Lower leg skin (tissue), 4 donors: ENCODE measurements at places on chromosomes 7 and 10.
A peak's percentile ranks its signal among the peaks of the same experiment; 100 is the strongest.

DNA sequence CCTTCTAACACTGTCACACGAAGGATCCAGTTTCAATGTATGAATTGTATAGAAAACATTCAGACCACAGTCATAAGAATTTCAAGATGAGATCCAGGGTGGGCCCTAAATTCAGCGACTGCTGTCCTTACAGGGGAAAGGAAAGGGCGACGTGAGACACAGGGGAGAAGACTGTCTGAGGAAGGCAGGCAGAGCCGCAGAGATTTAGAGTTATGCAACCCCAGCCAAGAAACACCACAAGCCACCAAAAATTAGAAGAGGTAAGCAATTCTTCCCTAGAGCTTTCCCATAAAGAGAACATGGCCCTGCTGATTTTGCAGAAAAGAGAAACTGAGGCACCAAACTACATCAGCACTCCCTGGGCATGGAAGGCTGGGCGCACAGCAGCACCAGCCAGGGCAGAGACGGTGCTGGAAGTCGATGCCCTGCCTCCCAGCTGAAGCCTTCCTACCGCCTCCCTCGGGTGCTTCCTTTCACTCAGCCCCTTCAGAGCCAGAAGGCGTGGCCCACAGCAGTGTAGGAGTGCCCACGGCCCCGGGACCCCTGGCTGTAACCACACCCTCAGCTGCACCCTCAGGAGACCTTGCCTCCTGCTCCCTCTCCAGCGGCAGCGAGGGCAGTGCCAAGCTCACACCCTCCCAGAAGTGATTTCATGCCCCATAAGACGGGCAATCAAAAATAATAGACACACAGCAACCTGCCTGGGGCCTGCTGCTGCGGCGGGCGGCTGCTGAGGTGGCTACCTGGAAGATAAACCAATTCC, 81.0 kb upstream of the LRRC4 start:
- DNase-seq = no peak

GRCh38 chr7:134450294-134451000, 8.5 kb downstream of the AKR1B1 start:
- no peak for DNase-seq

DNA sequence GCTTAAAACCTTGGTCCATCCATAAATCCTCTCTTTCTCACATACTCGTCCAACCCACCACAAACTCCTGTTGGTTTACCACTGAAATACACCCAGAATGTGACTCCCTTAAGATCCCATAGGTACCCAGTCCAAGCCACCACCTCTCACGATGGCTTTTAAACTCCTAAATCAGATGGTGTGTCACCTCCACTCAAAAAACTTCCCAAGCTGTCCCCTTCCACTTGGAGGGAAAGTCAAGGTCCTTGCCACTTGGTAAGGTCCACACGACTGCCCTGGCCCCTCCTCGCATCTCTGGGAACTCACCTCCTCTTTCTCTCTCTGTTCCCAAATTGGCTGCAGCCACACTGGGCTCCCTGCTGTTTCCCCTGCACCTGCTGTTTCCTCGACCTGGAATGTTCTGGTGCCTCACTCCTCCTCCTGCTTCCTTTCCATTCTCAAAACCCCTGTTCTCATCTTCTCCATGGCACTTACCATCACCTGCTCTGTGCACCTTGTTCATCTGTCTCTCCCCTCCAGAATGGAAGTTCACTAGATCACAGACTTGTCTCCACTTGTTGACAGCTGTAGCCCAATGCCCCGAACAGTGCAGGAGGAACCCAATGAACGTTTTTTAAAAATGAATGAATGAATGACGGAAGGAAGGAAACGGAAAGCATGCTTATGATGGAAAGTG, 23.0 kb downstream of the ZFAND2A start:
- no peak for DNase-seq

DNA sequence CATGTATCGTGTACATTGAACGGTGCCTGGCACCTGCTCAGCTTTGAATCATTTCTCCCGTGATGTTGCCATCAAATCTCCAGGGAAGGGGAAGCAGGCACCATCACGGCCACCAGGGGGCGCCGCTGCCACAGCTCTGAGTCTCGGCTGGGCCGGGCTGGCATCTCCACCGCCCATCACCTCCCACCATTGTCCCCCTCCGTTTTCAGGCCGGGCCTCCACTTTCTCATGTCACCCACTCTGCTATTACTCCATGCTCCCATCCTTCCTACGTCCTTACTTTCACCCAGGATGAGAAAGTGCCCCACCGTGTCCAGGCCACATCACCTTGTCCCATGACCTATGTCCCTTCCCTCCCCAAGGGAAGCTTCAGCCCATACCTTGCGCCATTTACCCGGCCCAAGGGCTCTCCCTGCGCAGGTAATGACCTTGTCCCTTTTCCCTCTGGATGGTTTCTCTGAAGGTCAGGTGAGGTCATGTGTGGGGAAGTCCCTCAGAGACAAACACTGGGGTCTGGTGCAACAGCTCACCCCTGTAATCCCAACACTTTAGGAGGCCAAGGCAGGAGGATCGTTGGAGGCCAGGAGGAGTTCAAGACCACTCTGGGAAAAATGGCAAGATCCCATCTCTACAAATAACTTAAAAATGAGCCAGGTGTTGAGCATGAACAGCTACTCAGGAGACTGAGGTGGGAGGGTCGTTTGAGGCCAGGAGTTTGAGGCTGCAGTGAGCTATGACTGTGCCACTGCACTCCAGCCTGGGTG, 31.8 kb upstream of the OCM2 start:
- DNase-seq = peak; percentile 95

DNA sequence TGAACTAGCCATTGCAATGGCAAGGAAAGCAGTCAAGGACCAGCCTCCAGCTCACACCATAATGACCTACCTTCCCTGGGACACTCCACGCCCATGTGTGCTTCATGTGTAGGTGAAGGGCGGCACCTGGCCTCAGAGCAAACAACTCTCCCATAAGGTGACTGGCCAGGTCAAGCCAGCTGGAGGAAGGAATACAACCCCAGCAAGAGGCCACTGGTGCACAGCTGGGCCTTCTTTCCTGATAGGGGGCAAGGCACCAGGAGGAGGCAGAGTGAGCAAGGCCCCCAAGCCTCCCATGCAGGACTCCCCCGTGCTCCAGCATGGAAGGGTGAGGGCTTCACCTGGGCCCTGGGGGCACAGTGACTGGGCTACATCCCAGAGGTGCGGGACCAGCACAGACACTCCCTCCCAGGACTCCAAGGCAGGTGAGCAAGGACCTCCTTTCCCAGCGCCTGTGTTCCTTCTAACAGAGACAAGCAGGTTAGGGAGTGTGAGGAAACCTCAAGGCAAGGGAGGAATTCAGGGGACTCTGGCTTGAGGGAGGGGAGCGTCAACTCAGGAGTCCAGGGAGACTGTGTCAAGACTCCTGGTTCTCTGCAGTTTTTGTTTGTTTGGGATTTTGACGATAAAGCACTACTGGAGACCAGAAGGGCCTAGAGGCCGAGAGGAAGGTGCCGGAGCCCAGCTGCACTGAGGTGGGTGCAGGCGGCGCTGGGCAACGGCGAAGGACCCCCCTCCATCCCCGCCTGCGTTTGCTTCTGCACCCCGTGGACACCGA, 1.7 kb downstream of the PTPRN2 start:
- no peak for DNase-seq

- DNase-seq = no peak
These were observed 442.3 kb upstream of the ZMIZ1 start for GRCh38 chr10:78626471-78626870.

- DNase-seq = no peak
These were observed 158.6 kb downstream of the CREB5 start for GRCh38 chr7:28570970-28571288.

- no peak for DNase-seq
These were observed 271.9 kb downstream of the ADARB2 start for GRCh38 chr10:1465418-1465911.

GRCh38 chr7:108009873-108010272, 6.9 kb upstream of the LAMB1 start:
- DNase-seq = no peak

DNA sequence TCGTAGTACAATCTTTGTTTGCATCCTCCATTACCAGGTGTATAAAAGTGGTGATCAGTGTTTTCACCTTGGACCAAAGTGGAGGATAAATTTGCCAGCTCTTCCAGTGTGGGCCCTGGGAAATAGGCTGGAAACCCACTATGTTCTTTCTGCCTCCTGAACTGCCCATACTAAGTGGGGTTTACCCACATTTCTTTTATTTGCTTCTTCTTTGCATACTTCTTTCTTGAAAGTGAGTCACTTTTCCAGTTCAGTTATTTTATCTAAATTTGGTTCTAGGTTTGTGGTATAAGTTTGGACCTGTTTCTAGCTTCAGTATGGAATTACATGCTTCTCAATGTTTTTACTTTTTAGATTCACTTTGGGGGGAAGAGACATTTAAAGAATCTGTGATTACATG, 126.2 kb upstream of the ACBD5 start:
- DNase-seq = no peak

DNA sequence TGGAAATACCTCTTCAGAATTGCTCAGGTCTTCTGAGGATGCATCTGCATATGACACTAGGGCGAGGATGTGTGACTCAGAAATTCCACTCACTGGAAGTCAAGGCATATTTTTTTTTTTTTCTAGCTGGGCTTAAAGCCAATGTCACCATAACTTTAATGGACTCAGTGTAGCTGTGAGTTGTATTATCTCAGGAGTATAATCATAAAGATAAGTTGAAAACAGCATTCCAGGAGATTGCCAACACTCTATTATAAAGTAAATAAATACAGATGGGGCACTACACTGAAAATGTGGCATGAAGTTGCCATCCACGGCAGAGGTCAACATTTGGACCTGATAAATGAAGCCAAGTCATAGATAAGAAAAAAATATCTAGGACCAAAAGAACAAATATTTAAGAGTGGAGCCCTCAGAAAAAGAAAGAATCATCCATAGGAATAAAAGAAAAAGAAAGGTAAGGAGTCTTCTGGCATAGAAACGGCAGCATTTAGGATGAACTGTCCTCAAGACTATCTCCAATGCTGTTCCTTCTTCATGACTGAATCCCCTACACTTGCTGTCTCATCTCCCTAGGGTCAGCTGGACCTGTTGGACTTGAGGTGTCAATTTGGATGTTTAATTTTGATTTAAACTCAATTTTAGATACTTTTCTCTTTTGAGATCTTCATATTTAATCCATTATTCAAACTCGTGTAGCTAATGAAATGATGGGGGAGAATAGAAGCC, 72.9 kb upstream of the CAV2 start:
- DNase-seq = no peak

DNA sequence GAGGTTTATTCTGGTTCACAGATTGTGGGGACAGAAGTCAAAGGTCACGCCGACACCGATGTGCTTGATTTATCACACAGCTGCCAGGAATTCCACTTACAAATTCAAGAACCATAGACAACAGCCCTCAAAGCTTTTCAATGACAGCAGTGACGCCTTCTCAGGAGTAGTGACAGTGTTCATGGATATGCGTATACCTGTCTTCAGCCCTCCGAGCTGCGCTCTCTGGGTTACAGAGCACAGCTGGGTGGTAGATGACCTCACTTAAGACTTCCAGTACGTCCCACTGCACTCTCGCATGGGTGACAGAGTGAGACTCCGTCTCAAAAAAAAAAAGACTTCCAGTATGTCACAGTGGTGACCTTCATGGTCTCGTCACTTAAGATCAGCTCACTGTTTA, 108.5 kb downstream of the TCERG1L start:
- DNase-seq = no peak

DNA sequence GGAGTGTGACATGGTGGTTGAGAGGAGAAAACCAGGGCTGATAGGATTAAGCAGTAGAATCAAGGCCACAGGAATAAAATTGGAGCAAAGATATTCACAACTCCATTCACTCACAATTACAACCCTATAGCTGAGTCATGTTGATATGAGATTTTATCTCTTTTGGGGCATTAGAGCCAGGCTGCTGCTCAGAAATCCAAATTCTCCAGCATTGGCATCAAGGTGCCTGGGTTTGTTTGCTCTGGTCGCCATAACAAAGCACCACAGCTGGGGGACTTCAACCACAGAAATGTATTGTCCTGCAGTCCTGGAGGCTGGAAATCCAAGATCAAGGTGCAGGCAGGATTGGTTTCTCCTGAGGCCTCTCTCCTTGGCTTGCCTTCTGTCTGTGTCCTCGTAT, 52.5 kb upstream of the GRB10 start:
- no peak for DNase-seq

- no peak for DNase-seq
These were observed 8.6 kb downstream of the LZTS2 start for GRCh38 chr10:101007915-101008822.

GRCh38 chr10:21195252-21195651, 298.1 kb upstream of the NEBL start:
- no peak for DNase-seq

- DNase-seq = no peak
These were observed 148.8 kb upstream of the NRP1 start for GRCh38 chr10:33483124-33483815.

- DNase-seq = no peak
These were observed 266.4 kb downstream of the CXCL12 start for GRCh38 chr10:44118500-44118899.

- DNase-seq = no peak
These were observed 88.9 kb upstream of the KLF6 start for GRCh38 chr10:3873728-3874461.

DNA sequence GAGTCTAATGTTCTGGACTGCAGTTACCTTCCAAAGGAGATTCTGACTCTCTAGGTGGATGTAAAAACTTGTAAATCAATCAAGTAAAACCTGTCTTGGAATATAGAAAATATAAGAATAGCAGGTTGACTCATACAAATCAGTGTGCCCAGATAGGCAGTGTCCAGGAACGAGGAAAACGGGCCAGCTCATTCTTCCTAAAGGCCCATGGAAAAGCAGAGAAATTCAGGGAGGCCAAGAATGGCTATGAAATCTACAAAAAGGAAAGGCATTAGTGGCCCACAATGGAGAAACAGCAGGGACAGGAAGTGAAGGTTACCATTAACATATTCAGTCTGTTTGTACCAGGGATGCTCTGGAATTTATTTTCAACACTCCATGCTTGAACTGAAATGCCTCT, 14.9 kb downstream of the GLI3 start:
- DNase-seq = no peak

DNA sequence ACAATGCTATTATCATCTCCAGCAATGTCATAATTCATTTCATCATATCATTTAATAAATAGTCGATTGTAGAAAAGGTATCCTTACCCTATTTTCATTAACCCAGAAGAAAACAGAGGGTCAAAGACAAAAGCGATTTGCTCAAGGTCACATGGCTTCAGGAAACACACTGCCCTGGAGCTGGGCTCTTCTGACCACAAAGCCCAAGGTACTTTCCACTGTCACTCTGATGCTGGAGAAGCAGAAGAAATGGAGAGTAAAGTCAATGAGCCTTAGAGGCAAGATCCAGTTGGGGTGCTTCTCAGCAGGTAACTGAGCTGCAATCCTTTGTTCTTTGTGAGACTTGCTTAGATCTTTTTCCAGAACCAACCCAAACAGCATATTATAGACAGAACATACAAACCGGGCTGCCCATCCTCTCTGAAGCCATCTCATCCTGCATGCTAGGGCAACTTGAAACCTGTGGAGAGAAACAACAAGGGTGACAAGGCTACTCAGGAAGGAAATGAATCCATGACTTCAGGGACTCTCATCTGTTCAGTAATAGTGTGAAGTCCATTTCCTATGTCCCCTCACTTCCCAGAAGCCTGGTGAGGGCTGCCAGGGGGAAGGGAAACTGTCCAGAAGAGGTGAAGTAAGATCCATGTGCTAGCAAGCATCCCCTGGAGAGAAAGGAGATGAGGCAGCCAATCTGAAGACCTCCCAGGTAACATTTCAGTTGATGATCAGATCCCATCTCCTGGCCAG, 148.6 kb upstream of the SVIL start:
- no peak for DNase-seq

- DNase-seq = no peak
These were observed 103.2 kb upstream of the GJD4 start for GRCh38 chr10:35501923-35502322.
